Muscle of leg (tissue), 16 donors: ENCODE measurements at places on chromosomes 5 and 9.
A peak's percentile ranks its signal among the peaks of the same experiment; 100 is the strongest.

GRCh38 chr9:93319301-93319991, 132.0 kb upstream of the FAM120A start:
- DNase-seq, result no peak

- DNase-seq, result no peak
Measured at GRCh38 chr5:60379907-60380306, 320.1 kb downstream of the DEPDC1B start.

- DNase-seq, result peak; percentile 66
Measured at GRCh38 chr9:120755810-120756434, 37.3 kb downstream of the FBXW2 start.

GRCh38 chr5:172235132-172235780, 41.3 kb downstream of the EFCAB9 start:
- DNase-seq, result peak; percentile 20

- no peak for DNase-seq
Measured at GRCh38 chr5:170277867-170278281, 19.7 kb downstream of the LCP2 start.

- no peak for DNase-seq
Measured at GRCh38 chr5:76794871-76795270, 24.0 kb upstream of the F2RL1 start.

DNA sequence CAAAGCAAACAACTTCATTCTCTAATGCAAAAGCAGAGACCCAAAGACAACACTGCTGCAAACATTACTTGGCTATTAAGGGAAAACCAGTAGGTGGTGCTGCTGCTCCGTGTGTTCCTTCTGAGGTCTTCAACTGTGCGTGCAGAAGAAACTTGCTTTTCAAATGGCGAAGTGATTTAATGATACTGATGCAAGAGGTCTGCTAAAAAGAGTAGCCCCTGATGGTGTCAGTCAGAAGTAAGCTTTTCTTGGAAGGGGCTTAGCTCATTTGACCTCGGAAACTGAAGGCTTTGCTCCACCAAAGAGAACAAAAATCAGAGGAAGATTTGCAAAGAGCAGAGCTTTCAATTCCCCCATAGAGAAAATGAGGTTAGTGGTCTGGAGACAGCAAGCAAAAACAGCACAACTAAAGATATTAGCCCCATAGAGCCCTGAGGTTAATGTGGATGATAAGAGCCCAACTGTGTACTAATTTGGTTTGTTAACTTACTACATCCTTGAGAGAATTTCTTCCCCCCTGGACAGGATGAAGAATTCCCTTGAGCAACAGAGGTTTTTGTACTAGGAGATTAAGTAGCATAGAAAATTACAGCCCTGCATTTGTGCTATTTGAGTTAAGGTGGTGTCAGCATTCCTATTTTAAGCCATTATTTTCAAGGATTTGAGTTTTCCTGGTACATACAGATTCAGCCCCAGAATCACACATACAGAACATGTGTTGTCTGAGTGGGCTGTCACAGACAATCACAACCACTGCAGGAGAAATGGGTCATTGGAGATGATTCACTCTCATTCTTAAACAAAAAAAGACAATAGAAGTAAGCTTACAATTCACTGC, 153.2 kb upstream of the C9orf72 start:
- DNase-seq, result peak; percentile 91

DNA sequence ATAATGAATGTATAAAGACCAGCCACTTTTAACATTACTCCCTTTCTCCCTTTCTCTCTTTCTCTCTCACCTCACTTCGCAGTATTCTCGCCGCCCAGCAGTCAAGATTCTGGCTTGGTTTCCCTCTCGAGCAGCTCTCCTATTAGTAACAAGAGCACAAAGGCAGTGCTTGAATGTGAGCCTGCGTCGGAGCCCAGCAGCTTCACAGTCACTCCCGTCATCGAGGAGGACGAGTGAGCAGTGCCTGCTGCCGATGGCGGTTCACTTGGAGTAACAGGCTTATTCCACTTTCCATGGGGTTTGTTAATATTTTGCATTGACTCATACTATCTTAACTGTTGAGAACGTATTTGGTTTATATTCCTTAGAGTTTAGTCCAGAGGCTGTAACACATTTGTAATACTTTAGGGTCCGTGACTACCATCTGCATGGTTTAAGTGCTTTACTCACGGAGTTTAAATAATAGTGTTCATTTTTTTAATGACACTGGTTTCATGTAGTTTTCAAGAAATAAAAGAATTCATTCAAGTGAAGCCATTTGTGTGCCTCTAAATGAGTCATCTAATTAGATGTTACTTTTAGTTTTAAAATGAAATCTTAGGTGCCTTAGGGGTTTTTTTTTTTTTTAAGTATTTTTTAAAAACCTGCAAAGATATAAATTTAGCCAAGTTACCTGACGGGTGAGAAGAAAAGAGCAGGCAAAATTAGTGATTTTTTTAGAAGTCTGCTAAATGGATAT, 8.4 kb upstream of the DMRT3 start:
- DNase-seq, result no peak

DNA sequence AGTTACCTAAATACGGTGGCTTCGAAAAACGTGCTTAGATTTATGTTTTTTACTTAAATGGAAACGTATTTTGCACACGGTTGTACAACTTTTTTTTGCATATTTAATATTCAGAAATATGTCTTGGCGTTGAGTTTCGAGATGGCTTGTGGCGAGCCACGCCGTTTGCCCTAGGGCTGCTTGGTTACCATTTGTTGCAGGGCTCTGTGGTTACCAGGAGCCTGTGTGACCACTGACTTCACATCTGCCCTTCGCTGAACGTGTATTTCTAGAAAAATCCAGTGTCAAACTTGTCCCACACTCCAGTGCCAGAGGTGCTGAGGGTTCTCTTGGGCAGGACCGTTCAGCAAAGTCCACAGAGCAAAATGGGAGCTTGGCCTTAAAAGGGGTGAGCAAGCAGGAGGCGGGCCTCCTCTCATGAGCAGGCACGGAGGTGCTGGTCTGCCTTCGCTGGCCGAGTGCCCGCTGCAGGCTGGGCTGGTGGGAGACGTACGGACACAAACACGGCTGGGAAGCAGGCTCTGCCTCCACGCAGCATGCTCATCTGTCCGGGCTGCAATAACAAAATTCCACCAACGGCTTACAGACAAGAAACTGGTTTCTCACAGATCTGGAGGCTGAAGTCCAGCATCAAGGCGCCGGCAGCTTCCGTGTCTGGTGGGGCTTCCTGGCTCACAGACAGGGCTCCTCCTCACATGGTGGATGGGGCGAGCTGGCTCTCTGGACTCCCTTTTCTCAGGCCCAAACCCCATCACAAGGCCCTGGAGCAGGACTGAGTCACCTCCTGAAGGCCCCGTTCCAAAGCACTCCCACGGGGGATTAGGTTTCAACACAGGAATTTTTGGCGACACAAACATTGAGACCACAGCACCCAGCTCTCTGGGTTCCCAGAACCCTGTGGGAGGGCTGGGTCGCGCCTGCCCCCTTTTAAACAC, 5.4 kb downstream of the MRPL36 start:
- peak; percentile 15 for DNase-seq
